ENCODE measurements at places on chromosomes 12 and 14. TPM values are rescaled to one million over a fixed set of nuclear protein-coding genes. Genes with fewer than 3 reads are reported as not detected.
A peak's percentile ranks its signal among the peaks of the same experiment; 100 is the strongest.

GRCh38 chr12:9692909-9693308, 23.4 kb downstream of the CLEC2D start:
- DNase-seq: no peak

- DNase-seq: no peak
Observed at GRCh38 chr12:90858252-90858651, 96.7 kb downstream of the CCER1 start.

DNA sequence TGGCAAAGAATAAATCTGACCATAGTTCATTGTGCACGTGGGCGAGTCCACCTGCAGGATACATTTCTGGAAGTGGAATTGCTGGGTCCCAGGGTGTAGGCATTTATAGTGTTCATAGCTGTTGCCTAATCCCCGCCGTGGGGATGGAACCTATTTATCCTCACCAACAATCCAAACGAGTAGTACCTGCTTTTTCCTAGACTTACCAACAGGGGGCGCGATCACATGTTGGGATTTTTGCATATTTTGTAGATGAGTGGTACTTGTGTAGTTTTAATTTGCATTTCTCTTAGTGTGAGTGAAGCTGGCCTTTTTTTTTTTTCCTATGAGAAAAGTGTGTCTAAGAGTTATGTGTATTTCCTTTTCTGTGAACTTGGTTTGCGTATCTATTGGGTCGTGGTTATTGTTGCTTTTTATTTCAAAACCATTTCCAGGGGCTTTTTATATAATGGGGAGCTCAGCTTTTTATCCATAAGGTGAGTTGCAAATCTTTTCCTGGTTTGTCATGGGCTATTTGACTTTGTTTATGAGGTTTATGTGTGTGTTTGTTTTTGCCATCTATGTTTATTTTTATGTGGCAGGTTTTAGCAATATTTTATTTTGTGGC, 67.2 kb downstream of the CCDC92 start:
- peak; percentile 59 for DNase-seq

DNA sequence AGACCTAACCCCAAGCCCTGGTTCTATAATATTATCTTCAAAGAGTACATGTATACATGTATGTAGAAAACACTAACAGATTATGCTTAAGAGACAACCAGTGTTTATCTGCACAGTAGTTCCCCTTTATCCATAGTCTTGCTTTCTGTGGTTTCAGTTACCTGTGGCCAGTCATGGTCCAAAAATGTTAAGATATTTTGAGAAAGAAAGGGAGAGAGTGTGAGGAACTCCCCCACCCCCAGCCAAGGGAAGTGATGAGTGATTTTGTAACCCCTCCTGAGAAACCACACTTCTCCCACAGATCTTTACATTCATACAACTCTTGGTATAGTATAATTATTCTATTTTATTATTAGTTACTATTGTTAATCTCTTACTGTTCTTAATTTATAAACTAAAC, 77.3 kb upstream of the CNTN1 start:
- no peak for DNase-seq

DNA sequence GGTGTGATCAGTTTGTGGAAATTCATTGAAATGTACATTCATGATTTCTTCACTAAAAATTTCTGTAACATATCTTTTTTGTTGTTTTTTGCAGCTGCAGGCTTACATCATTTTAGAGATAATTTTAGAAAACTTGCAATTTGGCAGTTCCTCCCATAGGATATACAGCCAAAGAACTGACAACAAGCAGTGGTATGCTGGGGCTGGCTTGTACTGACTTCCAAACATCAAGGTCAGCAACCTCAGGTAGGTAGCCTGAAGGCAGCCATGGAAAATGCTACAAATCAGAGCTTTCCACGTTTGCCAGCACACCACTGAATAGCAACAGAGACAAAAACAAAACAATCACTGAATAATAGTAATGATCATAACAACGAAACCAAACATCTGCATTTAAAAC, 21.2 kb downstream of the TRIM9 start:
- DNase-seq: no peak

- DNase-seq: no peak
Observed at GRCh38 chr12:108403952-108404351, 64.8 kb upstream of the CMKLR1 start.

GRCh38 chr14:74917646-74918081, 5.4 kb downstream of the RPS6KL1 start:
- DNase-seq: no peak

DNA sequence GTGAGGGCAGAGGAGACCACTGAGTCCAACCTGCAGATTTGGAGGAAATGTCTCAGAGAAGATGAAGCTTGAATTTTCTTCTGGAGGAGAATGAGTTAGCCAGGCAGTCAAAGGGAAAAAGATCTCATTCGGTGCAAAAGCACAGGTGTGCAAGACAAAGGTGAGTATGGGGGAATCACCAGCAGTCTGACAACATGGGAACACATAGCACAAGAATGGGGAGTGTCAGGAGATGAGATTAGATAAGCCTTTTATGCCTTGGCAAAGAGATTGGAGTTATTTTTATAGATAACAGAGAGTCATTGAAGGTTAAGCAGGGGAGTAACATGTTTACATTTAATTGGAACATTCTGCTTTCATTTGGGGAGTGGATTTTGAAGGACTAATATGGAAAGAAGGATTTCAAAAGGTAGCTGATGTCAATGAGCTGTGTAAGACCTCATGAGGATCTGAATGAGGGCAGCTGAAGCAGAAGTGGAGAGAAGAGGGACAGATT, 171.3 kb upstream of the NTF3 start:
- no peak for DNase-seq

- DNase-seq: peak; percentile 61
Observed at GRCh38 chr14:35332517-35333263, 40.5 kb downstream of the PSMA6 start.

DNA sequence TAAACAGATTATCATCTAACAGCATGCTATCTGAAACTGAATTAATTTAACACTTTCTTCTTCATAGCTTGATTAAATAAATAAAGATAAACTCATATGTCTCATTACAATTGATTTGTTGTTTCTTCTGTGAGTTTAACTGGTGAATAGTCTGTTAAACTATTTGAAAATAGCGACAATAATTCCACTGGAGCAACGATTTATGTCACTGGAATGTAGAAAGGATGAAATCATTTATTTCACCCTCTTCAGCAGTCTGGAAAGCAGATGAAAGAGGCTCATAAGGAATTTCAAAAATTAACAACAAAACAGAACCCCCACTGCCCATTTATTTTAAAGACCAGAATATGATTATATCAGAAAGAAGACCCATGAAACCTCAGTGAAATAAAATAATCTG, 1165.1 kb upstream of the USP15 start:
- no peak for DNase-seq

DNA sequence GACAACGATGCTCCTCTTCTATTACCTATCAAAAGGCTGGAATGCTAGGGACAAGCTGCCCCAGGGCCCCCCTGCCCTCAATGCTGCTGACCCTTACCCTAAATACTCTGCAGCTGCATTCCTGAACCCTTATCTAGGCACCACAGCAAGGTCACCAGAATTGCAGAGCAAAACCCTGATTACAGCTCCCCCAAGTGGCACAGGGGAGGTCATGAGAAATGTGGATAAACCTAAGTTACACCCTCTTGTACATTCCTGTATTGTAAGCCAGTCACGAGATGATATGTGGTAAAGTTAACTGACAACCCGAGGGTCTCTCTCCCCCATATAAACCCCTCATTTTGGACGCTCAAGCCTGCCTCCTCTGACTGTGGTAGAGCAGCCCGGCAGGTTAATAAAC, 411.8 kb upstream of the STXBP6 start:
- DNase-seq: no peak

DNA sequence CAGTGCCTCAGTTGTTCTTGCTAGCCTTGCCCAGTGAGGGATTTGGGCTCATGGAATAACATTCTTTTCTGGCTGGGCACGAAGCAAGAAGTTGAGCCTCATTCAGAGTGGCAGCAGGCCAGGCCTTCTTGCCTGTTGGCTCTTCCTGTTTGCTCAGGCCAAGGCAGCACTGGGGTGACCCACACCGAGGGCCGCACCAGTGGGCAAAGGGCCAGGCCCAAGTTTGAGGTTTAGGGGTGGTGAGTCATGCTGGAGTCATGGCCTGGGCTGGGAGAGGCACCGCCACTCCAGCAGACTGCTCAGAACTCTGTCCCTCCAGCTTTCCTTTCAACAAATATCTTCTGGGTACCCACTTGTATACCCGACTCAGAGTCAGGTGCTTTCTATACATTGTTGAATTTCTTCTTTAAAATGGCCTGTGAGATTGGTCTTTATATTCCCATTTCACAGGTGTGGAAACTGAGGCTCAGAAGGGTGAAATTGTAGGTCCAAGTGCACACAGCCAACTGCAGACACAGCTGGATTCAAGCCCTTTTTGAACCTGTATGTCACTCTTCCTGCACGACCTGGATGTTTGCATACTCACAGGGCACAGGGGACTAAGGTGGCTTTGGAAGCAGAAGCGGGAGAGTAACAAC, 279.4 kb downstream of the FOXN3 start:
- DNase-seq: no peak

DNA sequence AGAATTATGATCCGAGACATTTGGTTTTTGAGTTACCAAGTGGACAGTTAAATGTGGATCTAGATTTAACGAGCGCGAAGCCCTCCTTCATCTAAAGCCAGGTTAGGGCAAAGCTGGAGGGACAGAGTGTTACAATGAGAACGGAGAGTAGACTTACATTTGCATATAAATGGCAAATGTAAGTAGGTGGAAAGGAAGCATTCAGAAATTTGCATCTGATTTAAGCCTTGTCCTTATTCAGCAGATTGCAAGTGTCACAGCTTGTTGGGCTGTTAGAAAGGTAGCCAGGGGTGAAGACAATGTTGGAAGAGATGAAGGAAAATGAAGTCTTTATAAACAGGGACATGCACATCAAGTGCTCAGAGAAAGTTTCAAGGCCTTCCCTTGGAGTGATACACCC, 806.2 kb downstream of the GALC start:
- DNase-seq: no peak

GRCh38 chr12:12266873-12267741, at the start of gene LRP6:
Gene LRP6, minus strand, starts transcription at chr12:12267044. Its CDS starts 309 bp downstream, at chr12:12266735.
- DNase-seq: peak; percentile 86

Gene GDF11
- 11.9 TPM for total RNA-seq

Gene CLEC2A
- not detected for total RNA-seq

Gene LRFN5
- total RNA-seq: not detected

Gene CCDC177
- not detected for total RNA-seq

Gene ARMH4
- total RNA-seq: not detected

Gene GPR84
- 1.2 TPM for total RNA-seq
